ENCODE measurements at places on chromosomes 1 and 21. TPM values are rescaled to one million over a fixed set of nuclear protein-coding genes. Genes with fewer than 3 reads are reported as not detected.

The EPHX1 gene
- total RNA-seq: 69.2 TPM

The CFHR4 gene
- not detected for total RNA-seq

- H3K36me3 ChIP-seq: no peaks in the 10 kb centered on the region
- no peaks in the 10 kb centered on the region for H3K27me3 ChIP-seq
- H3K27ac ChIP-seq: no peak overlapping the region
- peaks cover 12% of the 10 kb centered on the region for H3K4me1 ChIP-seq
Observed at GRCh38 chr1:42322577-42322976, 12.5 kb downstream of the FOXJ3 start.

DNA sequence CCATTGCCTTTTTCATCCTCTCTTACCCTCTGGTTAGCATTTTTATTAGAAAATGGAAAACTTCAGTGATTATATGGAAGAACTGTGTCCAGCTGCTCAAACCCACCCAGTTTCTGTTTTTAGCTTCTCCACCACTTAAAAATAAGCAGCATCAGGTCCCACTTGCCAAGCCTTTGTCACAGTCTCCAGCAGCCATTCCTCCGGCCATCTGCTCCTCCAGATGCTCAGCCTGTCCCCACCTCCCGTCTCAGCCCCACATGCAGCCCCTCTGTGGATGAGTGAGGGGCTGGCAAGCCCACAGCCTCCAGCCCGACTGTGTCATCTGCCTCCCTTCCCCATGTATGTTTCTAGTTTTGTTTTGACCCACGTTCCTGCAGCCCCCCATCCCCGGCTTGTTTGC, 289.7 kb downstream of the HHAT start:
- H3K4me1 ChIP-seq: no peaks in the 10 kb centered on the region
- DNase-seq: no peak
- no peaks in the 10 kb centered on the region for H3K36me3 ChIP-seq

- H3K27ac ChIP-seq: no peak overlapping the region
- no peak for DNase-seq
- H3K4me1 ChIP-seq: no peaks in the 10 kb centered on the region
- no peak overlapping the region for H3K4me3 ChIP-seq
- no peaks in the 10 kb centered on the region for H3K36me3 ChIP-seq
- peaks cover 17% of the 10 kb centered on the region for H3K27me3 ChIP-seq
Observed at GRCh38 chr1:181548497-181548896, 65.2 kb downstream of the CACNA1E start.

The CELA3B gene
- not detected for total RNA-seq

DNA sequence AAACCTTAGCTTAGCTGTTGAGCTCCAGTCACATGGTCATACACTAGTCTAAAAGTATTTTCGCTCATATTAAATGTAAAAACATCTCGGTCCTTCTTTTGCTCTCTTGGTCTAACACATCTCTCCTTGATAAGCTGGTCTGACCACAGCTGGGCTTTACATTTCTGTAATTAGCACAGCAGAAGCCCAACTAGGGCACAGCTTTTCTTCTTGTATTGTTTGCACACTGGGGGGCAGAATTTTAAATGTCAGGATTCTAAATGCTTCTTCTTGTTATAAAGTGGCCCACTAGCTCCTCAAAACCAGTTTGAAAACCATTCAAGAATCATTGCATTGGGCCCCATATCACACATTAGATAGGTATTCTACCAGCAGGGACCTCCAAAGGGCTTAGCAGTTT, 289.1 kb upstream of the PKN2 start:
- no peaks in the 10 kb centered on the region for H3K4me1 ChIP-seq
- H3K27me3 ChIP-seq: no peaks in the 10 kb centered on the region
- DNase-seq: no peak

GRCh38 chr1:166911624-166912023, 35.6 kb upstream of the TADA1 start:
- no peak overlapping the region for H3K27ac ChIP-seq
- H3K4me1 ChIP-seq: peaks cover 13% of the 10 kb centered on the region
- no peak overlapping the region for H3K4me3 ChIP-seq
- DNase-seq: no peak
- H3K27me3 ChIP-seq: no peaks in the 10 kb centered on the region

The NCMAP gene
- total RNA-seq: 1.8 TPM

DNA sequence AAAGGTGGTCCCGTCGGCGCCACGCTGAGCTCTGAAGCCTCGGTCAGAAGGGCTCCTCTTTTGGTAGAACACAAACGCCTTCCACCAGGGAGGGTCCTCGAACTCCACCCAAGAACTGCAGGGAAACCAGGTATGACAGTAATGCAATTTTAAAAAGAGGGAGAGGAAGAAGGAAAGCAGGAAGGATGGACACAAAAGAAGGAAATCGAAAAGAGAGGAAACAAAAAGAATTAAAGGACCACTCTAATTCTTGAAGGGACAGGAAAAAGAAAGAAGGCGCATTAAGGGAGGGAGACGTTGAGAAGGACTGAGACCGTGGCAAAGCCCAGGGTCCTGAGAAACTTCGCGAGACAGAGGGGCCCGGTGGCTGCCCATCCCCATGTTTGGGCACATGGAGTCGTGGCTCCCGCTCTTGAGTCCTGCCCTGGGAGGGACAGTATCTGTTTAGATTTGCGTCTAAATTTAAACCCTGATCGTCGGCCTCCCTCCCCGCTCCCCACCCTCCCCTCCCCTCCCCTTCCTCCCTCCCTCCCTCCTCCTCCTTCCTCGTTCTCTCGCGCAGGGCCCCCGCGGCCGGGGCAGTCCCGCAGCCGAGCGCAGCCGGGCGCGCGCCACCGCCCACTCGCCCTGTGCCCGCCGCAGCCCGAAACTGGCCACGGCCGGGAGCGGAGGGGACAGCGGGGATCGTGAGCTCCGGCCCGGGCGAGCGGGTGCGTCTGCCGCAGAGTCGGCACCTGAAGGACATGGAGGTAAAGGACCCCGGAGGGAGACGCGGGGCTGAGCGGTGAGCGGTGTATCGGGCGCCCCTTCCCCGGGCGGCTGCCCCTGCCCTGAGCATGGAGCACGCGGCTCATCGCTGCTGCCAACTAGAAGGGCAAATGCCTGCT, at the start of gene RCSD1:
Gene RCSD1 (plus strand): TSS at position 552 of the 887 bp plus-strand sequence. CDS start 192 bp downstream, at position 744.
- H3K27ac ChIP-seq: no peak within 1 kb of the TSS
- H3K27me3 ChIP-seq: peaks cover 55% of the 10 kb centered on the region
- peaks cover 18% of the 10 kb centered on the region for H3K4me1 ChIP-seq
- H3K4me3 ChIP-seq: peak within 1 kb of the TSS; percentile 50
- H3K36me3 ChIP-seq: no peaks in the 10 kb centered on the region
- DNase-seq: no peak

The AVPR1B gene
- total RNA-seq: 0.22 TPM

The PTPN14 gene
- 12.6 TPM for total RNA-seq

DNA sequence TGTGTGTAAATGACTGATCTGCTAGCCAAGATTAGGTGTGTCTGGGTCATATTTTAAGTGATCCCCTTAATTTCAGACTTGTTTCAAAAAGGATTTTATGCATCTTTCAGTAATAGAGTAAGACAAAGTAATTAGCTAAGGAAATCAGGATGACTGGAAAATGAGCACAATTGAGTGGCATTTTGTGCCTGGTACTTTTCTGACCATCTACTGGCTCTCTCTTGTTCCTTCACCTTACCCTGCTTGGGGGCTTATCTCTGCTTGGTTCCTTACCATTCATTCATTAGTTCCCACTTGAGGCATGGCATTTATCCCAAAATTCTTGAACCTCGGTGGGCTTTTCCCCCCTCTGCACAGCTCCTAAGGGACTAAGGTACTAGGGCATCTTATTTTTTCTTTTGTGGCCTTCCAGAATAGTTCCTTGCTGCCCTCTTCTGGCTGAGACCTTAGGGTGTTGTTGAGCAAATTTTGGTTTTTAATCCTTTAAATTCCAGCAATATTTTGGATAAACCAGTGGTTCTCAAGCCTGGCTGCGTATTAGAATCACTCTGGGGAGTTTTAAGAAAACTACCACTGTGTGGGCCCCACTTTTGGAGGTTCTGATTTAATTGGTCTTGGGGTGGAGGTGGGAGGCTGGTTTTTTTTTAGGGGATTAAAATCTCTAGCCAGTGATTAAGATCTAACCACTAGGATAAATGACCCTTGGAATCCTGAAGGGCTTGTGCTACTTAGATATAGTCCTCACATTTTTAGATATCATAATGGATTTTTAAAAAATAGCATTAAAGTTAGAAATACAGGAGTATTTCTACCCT, 50.8 kb downstream of the HS2ST1 start:
- no peaks in the 10 kb centered on the region for H3K27me3 ChIP-seq
- peak; percentile 57 for DNase-seq
- H3K4me3 ChIP-seq: no peak overlapping the region
- no peaks in the 10 kb centered on the region for H3K36me3 ChIP-seq

GRCh38 chr1:228837817-228838716, 102.8 kb downstream of the RHOU start:
- H3K27ac ChIP-seq: peak overlapping the region; percentile 65
- peak; percentile 99 for DNase-seq
- H3K36me3 ChIP-seq: no peaks in the 10 kb centered on the region
- H3K4me1 ChIP-seq: peaks cover 51% of the 10 kb centered on the region
- peak overlapping the region; percentile 10 for H3K4me3 ChIP-seq

DNA sequence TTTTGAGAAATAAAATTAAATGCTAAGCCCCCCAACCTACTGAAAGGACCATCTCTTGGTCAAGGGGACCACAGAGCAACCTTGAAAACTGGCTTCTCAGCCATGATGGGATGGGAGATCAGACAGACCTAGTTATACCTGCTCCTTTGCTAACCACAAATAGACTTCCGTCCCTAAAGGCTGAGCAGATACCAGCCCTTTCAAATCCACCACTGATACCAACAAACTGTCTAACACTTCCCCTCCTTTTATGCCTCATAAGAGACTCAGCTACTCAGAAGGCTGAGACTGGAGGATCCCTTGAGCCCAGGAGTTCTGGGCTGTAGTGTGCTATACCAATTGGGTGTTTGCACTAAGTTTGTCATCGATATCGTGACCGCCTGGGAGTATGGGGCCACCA, 407.3 kb downstream of the SIPA1L2 start:
- no peak overlapping the region for H3K4me3 ChIP-seq
- H3K4me1 ChIP-seq: peaks cover 56% of the 10 kb centered on the region
- H3K27ac ChIP-seq: peak overlapping the region; percentile 86

The DENND2C gene
- total RNA-seq: 2.0 TPM

DNA sequence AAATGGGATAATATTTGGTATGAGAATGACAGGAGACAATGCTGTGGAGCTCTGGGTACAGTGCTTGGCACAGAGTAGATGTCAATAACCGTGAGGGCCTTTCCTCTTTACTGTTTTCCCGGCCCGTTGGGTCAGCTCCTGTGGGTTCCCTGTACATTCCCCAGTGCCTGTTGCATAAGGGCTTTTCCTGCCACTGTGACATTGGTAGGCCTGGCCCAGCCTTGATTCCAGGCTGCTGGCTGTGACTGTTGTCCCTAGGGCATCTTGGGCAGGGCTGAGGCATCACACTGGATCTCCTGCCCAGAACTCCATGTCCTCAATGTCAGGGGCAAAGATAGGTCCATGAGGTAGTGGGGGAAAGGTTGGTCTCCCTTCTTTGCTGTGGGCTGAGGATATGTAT, 25.8 kb upstream of the MYCL start:
- no peaks in the 10 kb centered on the region for H3K27me3 ChIP-seq
- DNase-seq: no peak
- H3K4me3 ChIP-seq: no peak overlapping the region
- H3K36me3 ChIP-seq: no peaks in the 10 kb centered on the region
- no peaks in the 10 kb centered on the region for H3K4me1 ChIP-seq

DNA sequence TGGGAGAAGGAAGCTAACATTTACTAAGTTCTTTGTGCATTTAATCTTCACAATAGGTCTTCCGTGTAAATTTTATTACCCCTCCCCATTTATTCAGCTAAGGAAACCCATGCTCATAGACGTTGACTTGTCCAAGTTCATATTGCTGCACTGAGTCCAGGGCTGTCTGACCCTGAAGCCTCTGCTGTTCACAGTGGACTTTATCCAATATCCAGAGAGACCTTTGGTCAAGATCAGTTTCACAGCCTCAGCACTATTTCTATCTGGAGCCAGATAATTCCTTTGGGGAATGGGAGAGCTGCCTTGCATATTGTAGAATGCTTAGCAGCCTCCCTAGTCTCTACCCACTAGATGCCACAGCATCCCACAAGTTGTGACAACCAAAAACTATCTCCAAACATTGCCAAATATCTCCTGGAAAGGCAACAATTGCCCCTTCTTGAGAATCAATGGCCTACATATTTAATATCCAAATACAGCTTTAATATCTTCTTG, 26.4 kb downstream of the ILDR2 start:
- DNase-seq: no peak
- no peaks in the 10 kb centered on the region for H3K36me3 ChIP-seq
- no peak overlapping the region for H3K4me3 ChIP-seq
- H3K27me3 ChIP-seq: peaks cover 60% of the 10 kb centered on the region
- no peak overlapping the region for H3K27ac ChIP-seq

- peaks cover 27% of the 10 kb centered on the region for H3K27me3 ChIP-seq
- no peak overlapping the region for H3K27ac ChIP-seq
- no peaks in the 10 kb centered on the region for H3K36me3 ChIP-seq
Observed at GRCh38 chr1:36894824-36895223, 139.5 kb downstream of the GRIK3 start.

DNA sequence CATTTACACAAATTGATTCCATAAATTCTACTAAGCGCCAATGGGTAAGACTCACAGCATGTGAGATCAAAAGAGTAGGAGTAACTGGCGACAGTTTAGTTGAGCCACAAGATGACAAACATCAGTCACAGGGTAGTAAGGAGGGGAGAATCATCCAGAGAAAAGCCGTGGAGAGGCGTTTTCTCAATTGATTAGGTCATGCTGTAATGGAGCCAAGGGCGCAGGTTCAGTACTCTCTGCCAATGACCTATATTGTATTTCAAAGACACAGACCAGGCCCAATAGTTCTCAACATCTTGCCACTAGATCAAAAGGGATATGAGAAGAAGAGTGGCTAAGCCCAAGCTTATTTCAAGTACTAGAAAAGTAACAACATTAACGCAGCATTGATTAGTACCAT, 467.5 kb downstream of the SMYD3 start:
- H3K4me1 ChIP-seq: peaks cover 7% of the 10 kb centered on the region
- no peak overlapping the region for H3K27ac ChIP-seq

The GLMP gene
- total RNA-seq: 49.8 TPM

The ASTN1 gene
- not detected for total RNA-seq

The C1QA gene
- not detected for total RNA-seq

DNA sequence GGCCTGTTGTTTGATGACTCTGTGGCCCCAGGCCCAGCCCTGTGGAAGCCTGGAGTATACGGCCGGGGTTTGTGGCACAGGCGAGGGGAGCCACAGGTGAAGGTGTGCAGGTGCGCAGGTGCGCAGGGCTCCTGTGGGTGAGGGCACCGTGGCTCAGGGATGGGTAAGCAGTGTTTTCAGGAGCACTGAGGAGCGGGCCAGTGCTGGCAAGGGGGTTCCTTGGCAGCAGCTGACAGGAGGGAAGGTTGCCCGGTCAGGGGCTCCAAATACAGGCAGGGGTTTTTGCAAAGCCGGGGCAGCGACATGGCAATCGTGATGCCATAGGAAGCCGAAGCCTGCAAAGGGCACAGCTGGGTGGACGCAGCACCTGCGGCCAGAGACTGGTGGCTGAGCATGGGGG, 20.7 kb downstream of the AGPAT3 start:
- H3K4me1 ChIP-seq: peaks cover 13% of the 10 kb centered on the region
- H3K27ac ChIP-seq: no peak overlapping the region
- H3K27me3 ChIP-seq: no peaks in the 10 kb centered on the region
- DNase-seq: no peak
- no peak overlapping the region for H3K4me3 ChIP-seq

The PLPPR5 gene
- 2.7 TPM for total RNA-seq

Measured in PC-3 (cell line).